Pulmonary artery endothelial cell (primary cell): ENCODE measurements at places on chromosomes 7 and 10. TPM values are rescaled to one million over a fixed set of nuclear protein-coding genes. Genes with fewer than 3 reads are reported as not detected.

The FXYD4 gene
- not detected in 2 replicates for total RNA-seq

The TRPV6 gene
- total RNA-seq: not detected in 2 replicates

The TIMM23B gene
- total RNA-seq: 12.2 and 17.5 TPM in 2 replicates

The KCND2 gene
- total RNA-seq: not detected in 2 replicates

The ZNF775 gene
- total RNA-seq: 9.2 and 9.7 TPM in 2 replicates

The EBLN1 gene
- not detected in 2 replicates for total RNA-seq

The AOC1 gene
- total RNA-seq: not detected in 2 replicates

The ABCB1 gene
- total RNA-seq: 5.1 and 5.4 TPM in 2 replicates

- DNase-seq: no peak
These were observed 57.8 kb downstream of the ZMIZ1 start for GRCh38 chr10:79126351-79127080.

DNA sequence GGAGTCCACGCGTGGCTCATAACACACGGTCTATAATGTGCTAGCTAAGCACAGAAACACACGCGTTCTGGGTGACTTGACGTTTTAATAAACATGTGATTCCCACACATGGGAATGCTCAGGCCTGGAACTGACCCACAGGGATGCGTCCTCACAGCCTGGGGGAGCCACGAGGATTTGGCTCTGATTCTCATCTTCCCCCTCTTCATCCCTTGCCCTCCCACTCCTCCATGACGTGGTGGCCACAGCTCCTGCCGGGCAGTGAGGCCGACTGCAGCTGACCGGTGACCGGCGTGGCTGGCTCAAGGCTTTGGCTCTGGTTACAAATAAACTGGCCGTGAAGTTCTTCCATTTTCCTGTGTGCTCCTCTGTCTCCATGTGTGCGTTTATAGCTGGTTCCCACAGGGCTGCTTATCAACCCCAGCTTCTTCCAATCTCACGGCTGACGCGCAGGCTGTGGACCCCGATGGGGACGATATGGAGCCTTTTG lies 40.9 kb upstream of the KLF6 start:
- no peak for DNase-seq

DNA sequence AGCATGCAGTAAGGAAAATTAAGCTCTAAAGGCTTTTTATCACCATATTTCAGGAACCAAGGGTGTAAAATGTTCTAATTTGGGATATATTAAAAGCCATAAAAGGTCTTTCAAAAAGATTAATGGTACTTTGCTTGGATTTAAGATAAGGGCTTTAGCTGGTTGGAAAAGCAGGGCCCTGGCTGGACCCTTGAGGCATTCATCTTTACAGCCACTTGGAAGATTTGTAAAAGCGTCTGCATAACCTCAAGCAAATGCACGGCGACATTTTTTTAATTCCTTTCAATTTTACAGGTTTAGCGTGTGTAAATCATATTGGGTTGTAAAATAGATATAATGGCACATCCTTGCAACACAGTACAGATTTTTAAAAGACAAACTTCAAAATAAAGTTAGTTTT lies 27.2 kb downstream of the FAM204A start:
- no peak for DNase-seq

- no peak for DNase-seq
These were observed 8.5 kb upstream of the UNCX start for GRCh38 chr7:1224086-1224716.

DNA sequence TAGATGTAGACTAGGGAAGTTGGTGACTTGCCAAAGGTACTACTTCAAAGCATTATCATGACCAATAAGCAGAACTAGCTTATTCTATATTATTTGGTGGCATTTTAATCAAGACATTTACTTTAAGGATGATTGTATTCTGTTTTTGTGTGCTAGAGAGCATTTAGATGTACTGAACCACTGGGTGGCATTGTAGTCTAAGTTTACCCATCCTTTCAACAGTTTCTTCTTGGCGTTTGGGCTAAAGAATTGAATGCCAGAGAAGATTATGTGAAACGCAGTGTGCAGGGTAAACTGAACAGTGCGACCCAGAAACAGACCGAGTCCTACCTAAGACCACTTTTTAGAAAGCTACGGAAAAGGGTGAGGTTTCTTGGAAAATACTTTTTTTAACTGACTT lies 26.8 kb downstream of the PRPF18 start:
- no peak for DNase-seq

- DNase-seq: no peak
These were observed 1.4 kb upstream of the PDE1C start for GRCh38 chr7:32071466-32072091.

- no peak for DNase-seq
These were observed at the start of gene CLDN4 for GRCh38 chr7:73830681-73831583. Gene CLDN4 (plus strand): TSS chr7:73830996. CDS start chr7:73831202, 206 bp downstream.

DNA sequence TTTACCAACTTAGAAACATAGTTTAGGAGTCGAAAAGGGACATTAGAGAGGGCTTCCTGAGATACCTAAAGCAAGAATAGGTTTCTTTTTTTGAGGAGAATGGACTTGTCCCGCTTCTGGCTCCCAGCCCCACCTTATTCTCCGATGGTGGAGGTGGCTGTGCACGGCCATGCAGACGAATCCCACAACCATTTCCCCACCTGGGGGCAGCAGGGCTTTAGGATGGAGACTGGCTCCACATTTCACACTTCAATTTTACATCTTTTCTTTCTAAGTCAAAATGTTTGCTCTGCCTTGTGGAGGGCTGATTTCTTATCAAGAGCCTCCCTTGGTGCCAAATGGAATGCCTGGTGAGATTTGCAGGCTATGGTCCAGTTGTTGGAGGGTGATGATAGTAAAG lies 118.5 kb downstream of the GLRX3 start:
- DNase-seq: no peak

DNA sequence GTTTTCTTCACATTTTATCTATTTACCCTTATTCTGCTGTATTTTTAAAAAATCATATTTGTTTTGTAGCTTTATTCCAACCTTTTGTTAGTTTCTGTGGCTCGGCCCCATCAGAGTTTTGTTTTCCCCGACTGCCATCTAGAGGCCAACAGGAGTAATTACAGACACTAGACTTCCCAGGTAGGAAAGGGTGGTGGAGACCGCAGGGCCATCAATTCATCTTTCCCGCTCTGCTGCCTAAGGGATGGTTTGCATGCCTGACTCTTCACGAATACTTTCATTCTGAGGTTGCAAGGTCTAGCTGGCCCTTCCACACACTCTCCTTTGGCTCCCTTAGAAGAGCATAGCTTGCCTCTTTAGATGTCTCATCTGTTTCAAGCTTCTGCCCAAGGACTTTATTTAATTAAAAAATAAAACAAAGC lies 38.3 kb downstream of the LYZL2 start:
- no peak for DNase-seq

GRCh38 chr7:77827999-77828398 lies 29.4 kb downstream of the PHTF2 start:
- DNase-seq: no peak

- DNase-seq: no peak
These were observed 71.9 kb upstream of the DUSP5 start for GRCh38 chr10:110425684-110426293.

GRCh38 chr10:117640406-117640805 lies 97.9 kb downstream of the EMX2 start:
- no peak for DNase-seq

- no peak for DNase-seq
These were observed 28.5 kb upstream of the TOMM7 start for GRCh38 chr7:22851145-22851544.
